Tibial nerve (tissue), 4 donors: ENCODE measurements at places on chromosomes 6 and 20. TPM values are rescaled to one million over a fixed set of nuclear protein-coding genes. Genes with fewer than 3 reads are reported as not detected.

- peak; percentile 59 for DNase-seq
Observed at GRCh38 chr6:30942338-30943060, 1.7 kb downstream of the MUCL3 start.

COL12A1 gene
- 539 TPM for total RNA-seq

GRCh38 chr20:32089637-32090362 is 19.7 kb upstream of the TM9SF4 start:
- no peak for DNase-seq

GRCh38 chr20:53658973-53659372 is 65.3 kb upstream of the ZNF217 start:
- no peak for DNase-seq

DNA sequence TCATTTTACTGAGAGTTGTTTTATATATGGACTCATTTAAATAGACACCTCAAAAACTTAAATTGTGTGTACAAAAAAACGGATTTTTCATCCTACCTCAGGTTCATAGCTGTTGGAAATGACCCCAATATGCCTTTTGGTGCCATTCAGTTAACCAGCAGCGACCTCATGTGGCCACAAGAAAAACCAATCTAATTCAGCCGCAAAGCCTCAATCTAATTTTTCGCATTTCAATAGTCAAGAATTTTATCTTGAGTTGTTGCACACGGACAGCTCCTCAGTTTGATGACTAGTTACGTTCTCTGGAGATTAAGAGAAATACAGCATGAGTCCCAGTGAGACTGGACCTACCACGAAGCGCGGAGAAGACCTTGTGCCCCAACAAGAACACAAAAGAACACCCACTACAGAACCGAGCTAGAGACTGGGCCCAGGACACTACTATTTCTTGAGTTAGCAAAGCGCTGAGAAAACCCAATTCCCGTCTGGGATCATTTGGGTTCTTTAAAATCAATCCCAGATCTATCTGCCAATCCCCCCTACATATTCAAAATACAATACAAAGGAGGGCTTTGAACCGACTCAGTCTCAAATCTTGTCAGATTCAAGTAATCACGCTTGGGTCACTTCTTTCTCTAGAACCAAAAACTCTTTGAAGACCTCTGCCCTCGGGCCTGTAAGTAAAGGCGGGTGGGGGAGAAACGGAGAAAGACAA is 1.1 kb downstream of the TCP11 start:
- DNase-seq, result peak; percentile 18

RAET1L gene
- not detected for total RNA-seq

EYS gene
- 0.39 TPM for total RNA-seq

SLC52A3 gene
- 0.42 TPM for total RNA-seq

SIRPB2 gene
- total RNA-seq, result 5.4 TPM

GRCh38 chr6:7254980-7255835 is 57.8 kb downstream of the SSR1 start:
- DNase-seq, result no peak

PBX2 gene
- 75.0 TPM for total RNA-seq

DNA sequence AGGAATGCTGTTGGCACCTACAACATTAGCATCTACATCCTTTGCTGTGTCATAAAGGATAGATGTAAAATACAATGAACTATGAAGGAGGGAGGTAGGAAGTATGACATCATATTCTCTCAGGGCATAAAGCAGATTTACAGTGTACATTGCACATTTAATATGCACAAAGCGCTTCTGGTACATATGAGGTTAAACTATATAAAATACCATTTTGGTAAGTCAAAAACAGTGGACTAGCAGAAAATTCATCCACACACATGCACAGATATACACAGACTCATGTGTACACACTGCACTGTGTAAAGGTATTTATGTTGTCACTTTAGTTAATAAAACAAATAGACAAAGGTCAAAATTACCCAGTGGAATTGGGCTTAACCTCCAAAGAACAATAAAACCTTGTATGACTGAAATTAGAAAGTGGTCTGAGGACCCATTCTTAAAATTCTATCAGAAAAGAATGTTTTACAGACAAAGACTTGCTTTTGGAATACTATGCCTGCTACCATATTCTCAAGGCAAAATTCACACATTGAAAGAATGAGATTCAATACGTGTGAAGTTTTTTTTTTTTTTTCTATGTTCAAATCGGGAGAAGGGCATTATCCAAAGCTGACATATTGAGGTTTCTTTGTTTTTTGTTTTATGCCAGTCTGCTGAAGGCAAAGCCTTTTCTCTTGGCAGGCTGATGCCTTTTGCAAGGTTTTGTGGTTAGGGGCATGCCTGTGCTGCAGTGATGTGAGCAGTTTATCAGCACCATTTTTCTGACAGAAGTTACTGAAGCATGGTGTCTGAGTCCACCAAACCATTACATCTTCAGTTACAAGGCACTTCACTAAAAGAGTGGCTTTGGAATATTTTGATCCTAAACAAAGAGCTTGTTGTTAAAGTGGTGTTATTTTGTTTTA is 199.0 kb downstream of the PLCB1 start:
- no peak for DNase-seq
